ENCODE measurements at places on chromosomes 6 and 20.
A peak's percentile ranks its signal among the peaks of the same experiment; 100 is the strongest.

- DNase-seq: no peak
Observed at GRCh38 chr6:151493161-151493803, 535 bp upstream of the CCDC170 start.

DNA sequence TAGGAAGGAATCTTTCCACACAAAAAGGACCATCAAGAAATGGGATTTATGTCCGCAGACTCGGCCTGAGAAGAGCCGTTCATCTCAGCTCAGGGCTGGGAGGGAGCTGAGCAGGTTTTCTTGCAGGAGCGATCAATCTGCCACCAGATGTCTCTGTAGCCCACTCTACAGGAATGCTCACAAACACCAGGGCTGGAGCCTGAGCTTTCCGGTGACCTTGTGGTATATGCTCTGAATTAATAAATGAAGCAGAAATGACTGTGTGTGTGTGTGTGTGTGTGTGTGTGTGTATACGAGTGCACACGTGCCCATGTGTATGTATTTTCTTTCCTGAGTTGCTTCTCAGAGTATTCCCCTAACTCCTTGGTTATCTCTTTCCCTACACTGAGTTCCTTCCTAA, 12.0 kb downstream of the CD83 start:
- peak; percentile 31 for DNase-seq

- no peak for DNase-seq
Observed at GRCh38 chr6:24274441-24275083, 83.3 kb downstream of the DCDC2 start.

DNA sequence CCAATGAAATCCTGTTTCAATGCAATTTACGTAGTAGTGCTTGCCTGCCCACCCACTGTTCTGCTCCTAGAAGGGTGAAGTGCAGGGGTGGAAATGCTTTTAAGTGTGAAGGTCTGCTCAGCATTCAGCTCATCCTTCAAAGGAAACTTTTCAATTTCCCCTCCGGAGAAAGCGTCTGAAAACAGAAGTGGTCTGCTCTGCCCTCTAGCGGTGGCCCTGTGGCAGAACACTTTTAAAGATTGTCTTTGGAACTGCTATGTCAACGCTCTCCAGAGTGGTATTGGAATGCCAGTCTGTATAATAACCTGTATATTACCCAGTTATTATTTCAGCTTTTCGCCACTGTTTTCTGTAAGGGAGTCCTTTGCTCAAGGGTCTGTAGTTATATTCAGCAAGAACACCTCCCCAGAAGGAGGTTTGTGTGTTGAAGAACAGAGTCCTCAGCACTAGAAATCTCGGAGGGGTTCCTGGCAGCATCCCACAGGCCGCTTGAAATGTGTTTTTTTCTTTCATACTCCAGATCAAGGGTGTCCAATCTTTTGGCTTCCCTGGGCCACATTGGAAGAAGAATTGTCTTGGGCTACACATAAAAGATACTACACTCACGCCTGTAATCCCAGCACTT, 63.1 kb upstream of the KLHL31 start:
- peak; percentile 11 for DNase-seq

- DNase-seq: no peak
Observed at GRCh38 chr20:58433759-58434158, 44.7 kb downstream of the VAPB start.

- DNase-seq: no peak
Observed at GRCh38 chr6:45375449-45375848, 2.3 kb downstream of the SUPT3H start.

DNA sequence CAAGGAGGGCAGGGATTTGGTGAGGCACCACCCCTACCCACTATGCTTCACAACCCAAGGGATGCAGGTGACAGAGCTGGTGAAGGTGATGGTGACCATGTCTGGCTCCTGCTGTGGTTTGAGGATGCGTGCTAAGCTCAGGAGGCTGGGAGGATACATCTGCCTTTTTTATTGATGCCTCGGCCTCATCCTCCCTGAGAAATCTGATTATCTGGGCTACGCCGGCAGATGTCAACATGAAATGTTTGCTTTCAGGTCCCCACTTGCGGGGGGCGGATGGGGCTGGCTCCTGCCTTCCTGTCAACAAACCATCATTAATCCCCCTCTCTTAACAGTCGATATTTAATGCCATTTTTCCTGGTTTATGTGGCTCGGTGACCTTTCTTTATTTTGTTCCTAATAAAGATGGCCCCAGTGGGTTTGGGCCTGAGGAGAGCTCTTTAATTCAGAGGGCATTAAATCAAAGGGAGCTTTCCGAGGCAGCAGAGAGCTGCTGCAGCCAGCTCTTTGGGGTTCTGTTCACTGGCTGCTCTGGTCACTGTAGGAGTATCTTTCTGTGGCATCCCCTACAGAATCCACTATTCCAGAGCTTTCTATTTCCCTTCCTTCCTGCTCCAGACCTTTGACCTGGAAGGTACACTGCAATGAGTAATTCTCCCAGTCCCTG, 33.5 kb upstream of the LRFN2 start:
- DNase-seq: no peak

DNA sequence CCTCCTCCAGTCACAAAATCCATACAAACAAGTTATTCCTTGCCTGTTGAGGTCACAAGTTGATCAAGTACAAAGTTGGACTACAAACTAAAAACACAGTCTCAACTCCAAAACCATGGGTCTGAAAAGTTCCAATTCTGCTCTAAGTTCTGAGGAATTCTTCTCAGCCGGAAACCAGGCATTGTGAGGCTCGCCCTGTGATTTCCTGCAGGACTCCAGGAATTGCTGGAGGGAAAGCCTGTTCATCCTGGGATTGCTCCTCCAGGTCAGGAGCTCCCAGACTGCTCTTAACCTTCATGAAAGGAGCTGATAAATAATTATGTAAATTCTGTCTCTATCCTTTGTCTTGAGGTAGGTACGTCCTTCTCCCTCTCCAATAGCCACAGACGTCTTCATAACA, 8.5 kb downstream of the TRAM2 start:
- DNase-seq: no peak

DNA sequence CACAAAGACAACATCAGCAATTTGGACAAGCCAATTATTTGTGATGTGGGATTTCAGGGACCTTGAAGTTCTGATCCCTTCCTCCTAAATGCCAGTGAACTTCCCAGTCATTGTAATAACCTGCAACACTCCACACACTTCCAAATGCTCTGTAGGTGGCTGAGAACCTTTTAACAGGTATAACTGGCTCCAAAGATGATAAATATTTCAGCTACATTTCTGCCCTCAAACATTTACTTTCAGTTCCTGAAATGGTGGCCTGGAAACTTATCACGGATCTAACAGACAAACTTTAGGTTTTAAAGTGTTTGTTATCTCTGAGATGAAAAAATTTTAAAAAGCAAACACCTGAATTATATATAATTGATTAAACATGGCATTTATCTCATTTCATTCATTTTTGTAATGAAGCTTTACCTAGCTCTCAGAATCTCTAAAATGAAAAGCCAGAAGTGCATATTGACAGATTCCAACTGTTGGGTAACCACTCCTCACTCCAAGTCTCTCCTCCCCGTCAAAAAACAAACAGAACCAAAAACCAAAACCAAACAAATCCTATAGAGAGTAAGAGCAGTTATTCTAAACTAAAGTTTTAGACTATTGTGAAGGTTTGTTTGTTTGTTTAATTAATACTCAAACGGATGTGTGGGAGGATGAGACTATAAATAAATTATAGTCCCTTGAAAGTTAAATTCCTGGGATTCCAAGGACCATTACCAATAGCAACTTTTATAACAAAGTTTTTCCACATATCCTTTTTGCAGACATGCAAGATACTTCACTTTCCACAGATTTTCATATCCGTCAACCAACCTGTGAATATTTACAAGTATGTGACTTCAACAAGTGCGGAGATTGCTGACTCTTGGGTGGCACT, 12.4 kb upstream of the KIAA0408 start:
- no peak for DNase-seq

DNA sequence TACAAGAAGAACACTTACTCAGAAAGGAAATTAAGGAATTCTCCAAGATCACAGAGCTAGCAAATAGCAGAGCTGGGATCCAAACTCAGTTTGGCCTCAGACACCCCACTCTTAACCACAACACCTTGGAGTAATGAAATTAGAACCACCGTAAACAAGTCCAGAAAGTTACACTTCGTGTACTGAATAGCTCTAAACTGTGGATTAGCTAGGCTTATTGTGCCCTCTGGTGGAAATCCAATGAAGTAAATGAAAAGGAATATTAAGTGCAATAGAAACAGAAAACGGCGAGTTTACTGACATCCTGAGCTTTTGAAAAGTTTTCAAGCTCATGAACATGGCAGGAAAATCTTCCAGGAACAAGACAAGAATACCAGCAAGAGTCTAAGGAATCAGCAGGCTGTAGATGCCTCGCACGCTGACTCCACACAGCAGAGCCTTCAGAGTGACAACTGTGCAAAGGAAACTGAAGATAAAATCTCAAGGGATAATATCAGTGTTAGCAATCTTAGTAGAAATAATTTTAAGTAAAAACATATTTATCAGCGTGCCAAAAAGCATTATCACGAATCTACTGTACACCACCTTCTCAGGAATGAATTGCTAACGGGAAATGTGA, 34.6 kb downstream of the FBXO5 start:
- no peak for DNase-seq

DNA sequence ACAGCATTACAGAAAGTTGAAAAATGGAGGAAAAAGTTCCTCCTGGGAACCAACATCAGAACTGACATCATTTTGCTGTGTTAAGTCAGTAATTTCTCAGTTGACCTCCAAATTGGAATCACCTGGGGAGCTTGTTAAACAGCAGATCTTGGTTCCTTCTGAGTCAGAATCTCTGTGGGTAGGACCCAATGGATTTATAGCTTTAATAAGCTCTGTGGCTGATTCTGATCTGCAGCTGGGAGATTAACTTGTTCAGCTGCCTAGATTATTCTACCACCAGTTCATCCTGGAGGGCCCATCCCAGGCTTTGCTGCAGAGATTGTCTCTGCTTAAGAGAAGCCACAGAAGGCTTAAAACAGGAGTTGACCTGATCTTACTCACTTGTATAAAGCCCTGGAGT, 90.7 kb upstream of the POPDC3 start:
- no peak for DNase-seq

- DNase-seq: no peak
Observed at GRCh38 chr6:83472767-83473166, 39.6 kb upstream of the PRSS35 start.

DNA sequence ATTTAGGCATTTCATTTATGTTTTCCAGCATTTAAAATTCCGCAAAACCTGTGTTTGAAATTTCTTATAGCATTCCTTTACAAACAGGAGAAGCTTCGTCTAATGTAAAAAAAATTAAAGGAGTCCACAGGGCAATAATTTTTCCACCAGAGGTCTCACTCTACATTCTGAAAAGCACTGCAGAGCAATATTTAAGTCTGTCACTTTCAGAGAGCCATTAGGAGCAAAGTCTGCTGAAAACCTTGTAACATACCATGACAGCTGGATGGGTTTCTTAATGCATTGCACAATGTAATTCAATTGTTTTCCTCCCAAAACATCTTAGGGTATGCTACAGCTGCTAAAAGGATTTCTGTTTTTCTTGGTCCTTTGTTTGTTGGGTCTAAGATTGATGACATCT, 18.0 kb downstream of the BAG2 start:
- DNase-seq: no peak

DNA sequence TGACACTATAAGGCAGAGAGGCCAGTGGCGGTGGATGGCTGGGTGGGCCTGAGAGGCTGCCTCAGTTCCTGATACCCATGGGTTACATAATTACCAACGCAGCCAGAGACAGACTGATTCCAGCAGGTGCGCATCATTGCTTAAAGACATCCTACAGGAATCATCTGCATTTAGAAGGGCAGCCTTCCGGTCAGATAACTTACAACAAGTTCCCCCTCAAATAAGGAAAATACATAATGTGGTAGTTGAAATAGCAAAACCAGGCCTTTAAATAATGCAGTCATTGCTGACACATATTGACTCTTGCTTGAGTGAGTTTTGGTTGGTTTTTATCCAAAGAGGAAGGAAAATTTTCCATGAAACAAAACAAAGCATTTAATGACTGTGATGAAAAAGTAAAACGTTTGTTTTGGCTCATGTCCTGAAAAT, 81.9 kb downstream of the SIM1 start:
- DNase-seq: no peak

DNA sequence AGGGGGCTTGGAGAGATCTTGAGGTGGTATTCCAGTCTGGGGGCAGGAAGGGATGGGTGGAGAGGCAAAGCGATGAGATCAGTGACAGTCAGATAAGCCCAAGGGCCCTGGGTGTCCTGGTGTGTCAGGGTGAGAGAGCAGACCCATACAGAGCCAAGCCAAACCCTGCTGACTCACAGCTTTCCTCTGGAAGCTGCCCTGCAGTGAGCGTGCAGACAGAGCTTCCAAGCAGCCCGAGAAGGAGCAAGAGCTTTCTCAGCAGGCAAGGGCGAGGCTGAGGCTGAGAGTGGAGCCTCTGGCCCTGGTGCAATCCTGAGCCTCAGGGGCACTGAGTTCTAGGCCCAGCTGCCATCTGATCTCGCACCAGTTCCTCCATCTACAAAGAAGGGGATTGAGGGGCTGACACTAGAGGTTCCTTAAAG, 91.1 kb upstream of the HIVEP1 start:
- DNase-seq: no peak

DNA sequence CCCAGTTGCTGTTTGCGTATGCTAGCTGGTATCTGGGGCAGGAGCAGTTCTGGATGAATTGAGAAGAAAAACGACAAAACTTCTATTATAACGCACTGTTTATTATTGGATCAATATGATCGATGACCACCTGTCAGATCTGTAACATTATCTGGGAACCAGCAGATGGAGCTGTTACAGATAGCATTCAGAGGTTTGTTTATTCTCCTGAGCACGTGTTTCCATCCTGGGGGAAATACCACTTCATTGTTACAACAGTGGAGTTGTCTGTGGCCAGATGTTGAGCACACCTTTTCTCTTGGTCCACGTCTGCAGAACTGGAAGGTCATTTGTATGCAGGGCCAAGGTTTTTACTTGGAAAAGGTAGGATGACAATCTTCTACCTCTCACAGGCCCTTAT, 16.0 kb upstream of the NKX2-2 start:
- DNase-seq: peak; percentile 56

DNA sequence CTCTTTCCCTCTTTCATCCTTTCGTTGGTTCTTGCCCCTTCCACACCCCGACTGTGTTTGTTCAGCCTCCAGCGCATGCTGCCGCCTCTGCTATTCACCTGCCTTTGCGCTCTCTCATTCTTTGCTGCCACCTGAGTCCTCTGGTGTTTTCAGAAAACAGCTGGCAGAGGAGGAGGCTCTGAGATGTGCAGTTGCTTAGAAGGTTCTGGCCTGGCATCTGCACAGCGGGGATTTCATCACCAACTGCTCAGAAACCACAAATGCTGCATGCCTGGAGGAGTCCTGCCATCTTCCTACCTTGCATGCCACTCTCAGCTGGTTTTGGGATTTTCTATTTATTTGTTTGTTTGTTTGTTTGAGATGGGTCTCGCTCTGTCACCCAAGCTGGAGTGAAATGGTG, 39.2 kb upstream of the CLDN20 start:
- no peak for DNase-seq

GRCh38 chr6:71457929-71458328, 169.3 kb downstream of the OGFRL1 start:
- no peak for DNase-seq

- no peak for DNase-seq
Observed at GRCh38 chr6:93786474-93787330, 367.3 kb upstream of the EPHA7 start.
